ENCODE measurements at places on chromosomes 5 and 9.

GRCh38 chr9:104992659-104993058 is 64.7 kb upstream of the ABCA1 start:
- no peak for ATAC-seq

GRCh38 chr5:5414999-5415398 is 7.5 kb upstream of the ICE1 start:
- ATAC-seq = no peak

- ATAC-seq = no peak
These were observed 117.1 kb downstream of the NUDT12 start for GRCh38 chr5:103445426-103446035.

- no peak for ATAC-seq
These were observed 246.8 kb upstream of the PRDM9 start for GRCh38 chr5:23260621-23261020.

GRCh38 chr5:991472-992267 is 16.9 kb upstream of the NKD2 start:
- no peak for ATAC-seq

DNA sequence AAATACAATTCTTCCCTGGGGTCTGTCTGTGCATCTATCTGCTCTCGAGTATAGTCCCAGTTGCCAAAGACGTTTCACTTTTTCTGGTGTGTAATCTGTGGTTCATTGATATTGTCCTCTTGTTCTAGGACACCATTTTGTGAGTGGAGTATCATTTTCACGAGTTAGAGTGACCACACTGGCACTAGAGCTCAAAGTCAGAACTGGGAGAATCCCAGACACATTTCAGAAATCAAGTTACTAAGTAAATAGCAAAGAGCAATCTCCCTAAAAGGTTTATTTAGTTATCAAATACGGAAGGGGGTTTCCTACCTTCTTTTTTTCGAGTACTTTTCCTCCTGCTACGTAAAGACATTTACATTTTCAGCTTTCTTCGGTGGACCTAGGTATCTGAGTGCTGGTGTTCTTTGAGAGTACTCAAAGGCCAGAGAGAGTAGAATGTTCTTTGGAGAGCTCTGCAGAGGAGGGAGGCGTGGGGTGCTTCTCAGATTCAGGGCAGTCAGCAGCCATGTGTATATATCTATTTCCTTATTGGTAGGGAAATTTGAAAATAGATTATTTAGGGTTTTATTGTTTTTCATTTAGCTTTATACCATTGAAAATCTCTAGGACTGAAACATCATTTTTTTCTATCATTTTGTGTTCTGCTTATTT is 8.9 kb upstream of the HSPA9 start:
- ATAC-seq = no peak

All from SK-N-SH treated with all-trans-retinoic acid at 6 μM for 48 hours (cell line).